Glutamatergic neuron (in vitro differentiated cells): ENCODE measurements at places on chromosomes 5 and 9. TPM values are rescaled to one million over a fixed set of nuclear protein-coding genes. Genes with fewer than 3 reads are reported as not detected.

DNA sequence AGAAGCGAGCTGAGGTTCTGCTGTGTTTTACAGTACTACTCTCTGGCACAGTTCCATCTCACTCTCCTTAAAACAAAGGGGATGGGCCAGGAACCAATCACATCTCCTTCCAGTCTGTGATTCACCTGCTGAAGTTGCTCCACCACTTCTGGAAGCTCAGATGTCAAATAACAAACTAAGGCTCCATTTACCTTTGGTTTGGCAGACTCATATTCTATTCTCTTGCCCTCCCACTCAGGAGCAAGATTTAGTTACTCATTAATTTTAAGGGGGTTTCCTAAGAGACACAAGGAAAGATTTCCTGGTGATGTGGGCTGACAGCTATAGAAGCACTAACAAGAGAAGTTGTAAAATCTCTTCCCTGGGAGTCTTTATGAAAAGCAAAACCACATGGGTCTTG, 37.8 kb upstream of the KIF2A start:
- H3K4me3 ChIP-seq, result no peak overlapping the region
- no peaks in the 10 kb centered on the region for H3K27me3 ChIP-seq
- no peaks in the 10 kb centered on the region for H3K36me3 ChIP-seq
- H3K27ac ChIP-seq, result no peak overlapping the region
- no peak for DNase-seq

DNA sequence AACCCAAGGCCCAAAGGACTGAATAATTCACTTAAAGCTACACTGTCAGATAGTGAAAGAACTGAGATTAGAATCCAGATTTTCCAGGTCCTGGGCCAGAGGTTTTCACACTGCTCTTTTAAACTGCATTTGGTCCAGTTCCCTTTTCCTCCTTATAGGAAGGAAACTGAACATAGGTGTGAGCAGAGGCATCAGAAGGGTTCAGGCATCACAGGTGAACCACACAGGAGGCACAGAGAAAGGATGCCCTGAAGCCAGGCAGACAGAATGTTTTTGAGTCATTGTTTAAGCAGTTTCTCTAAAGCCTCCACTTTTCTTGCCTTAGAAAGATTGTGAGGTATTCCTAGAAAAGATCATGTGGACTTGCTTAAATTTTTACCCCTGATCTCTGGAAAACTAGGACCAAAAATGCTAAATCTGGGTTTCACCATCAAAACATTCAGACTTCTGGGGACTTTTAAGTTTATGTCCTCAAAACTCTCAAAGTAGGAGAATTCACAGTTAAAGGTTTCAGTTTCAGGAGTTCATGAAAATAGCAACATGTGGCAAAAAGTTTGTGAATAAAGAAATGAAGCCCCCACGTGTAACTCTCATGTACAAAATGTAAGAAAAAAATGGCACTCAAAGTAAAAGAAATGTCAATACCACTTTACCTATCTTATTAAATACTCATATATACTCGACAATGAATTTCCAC, 386.1 kb downstream of the NTRK2 start:
- DNase-seq, result no peak
- no peaks in the 10 kb centered on the region for H3K27me3 ChIP-seq
- H3K4me1 ChIP-seq, result no peaks in the 10 kb centered on the region
- no peak overlapping the region for H3K4me3 ChIP-seq

The MYOZ3 gene
- 0.64 TPM for total RNA-seq

The ANKRD18A gene
- total RNA-seq, result 32.3 TPM

GRCh38 chr9:105993116-105993854, 298.9 kb downstream of the TMEM38B start:
- no peaks in the 10 kb centered on the region for H3K27me3 ChIP-seq
- peak overlapping the region; percentile 81 for H3K27ac ChIP-seq
- no peaks in the 10 kb centered on the region for H3K36me3 ChIP-seq
- H3K4me1 ChIP-seq, result peaks cover 19% of the 10 kb centered on the region
- peak; percentile 59 for DNase-seq
- no peak overlapping the region for H3K4me3 ChIP-seq

The SLIT3 gene
- 11.5 TPM for total RNA-seq

The SHLD3 gene
- 4.7 TPM for total RNA-seq

DNA sequence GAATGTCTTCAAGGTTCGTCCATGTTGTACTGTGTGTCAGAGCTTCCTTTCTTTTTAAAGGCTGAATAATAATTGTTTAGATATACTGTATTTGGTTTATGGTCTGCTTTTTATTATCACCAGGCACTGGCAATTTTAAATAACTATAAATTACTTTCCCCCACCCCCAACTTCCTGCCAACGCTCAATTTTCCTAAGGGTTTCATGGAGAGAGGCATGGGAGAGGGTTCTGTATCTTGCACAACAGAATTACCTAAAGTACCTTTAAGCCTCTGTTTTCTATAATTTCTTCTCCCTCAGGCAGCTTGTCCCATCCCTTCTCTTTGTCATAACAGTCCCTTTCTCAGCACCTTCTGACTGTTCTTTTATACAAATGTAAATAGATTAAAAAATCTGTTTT, 10.4 kb downstream of the PSAT1 start:
- DNase-seq, result no peak
- H3K36me3 ChIP-seq, result peaks cover 10% of the 10 kb centered on the region
- no peaks in the 10 kb centered on the region for H3K4me1 ChIP-seq
- no peak overlapping the region for H3K27ac ChIP-seq
- no peaks in the 10 kb centered on the region for H3K27me3 ChIP-seq

GRCh38 chr9:134937566-134938345, 20.0 kb upstream of the FCN1 start:
- no peak overlapping the region for H3K27ac ChIP-seq
- peaks cover 4% of the 10 kb centered on the region for H3K27me3 ChIP-seq
- no peaks in the 10 kb centered on the region for H3K36me3 ChIP-seq
- no peak for DNase-seq

- H3K27ac ChIP-seq, result no peak overlapping the region
- no peak overlapping the region for H3K4me3 ChIP-seq
- no peak for DNase-seq
- H3K27me3 ChIP-seq, result no peaks in the 10 kb centered on the region
- no peaks in the 10 kb centered on the region for H3K4me1 ChIP-seq
- H3K36me3 ChIP-seq, result no peaks in the 10 kb centered on the region
Measured at GRCh38 chr9:6611865-6612264, 33.7 kb downstream of the GLDC start.
